Upper lobe of left lung (tissue), 6 donors: ENCODE measurements at places on chromosomes 7 and 10. TPM values are rescaled to one million over a fixed set of nuclear protein-coding genes. Genes with fewer than 3 reads are reported as not detected.

DNA sequence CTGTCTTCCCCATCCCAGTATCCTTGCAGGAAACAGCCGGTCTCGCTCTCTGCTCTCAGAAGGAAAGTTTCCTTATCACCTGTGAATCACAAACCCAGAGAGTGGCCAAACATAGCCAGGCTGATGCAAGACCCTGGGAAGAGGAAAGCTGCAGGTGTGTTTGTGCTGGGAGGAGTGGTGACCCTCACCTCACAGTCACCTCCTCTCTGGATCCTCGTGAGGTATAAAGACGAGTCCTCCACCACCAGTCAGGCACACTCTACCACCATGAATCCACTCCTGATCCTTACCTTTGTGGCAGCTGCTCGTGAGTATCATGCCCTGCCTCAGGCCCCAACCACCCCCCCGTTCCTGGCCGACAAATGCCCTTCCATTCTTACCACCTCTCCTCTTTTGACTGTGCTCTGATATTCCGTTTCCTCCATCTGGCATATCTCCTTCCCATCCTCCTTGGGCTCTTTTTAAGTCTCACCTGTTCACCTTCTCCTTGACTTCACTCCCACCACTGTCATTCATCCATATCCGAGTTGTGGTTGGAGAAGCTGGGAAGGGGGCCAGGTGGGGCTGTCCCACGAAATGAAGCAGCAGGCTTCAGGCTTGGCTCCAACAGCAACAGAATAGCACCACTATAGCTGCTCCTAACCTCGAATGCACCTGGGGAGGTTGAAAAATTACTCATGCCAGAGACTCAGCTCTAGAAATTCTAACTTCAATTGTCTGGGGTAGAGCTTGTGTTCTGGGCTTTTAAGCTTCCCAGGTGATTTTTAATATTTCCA is at the start of gene PRSS1:
TSS of gene PRSS1 (plus strand) at position 255 of the 776 bp plus-strand sequence. CDS start at position 268, 13 bp downstream.
- DNase-seq = no peak

DNA sequence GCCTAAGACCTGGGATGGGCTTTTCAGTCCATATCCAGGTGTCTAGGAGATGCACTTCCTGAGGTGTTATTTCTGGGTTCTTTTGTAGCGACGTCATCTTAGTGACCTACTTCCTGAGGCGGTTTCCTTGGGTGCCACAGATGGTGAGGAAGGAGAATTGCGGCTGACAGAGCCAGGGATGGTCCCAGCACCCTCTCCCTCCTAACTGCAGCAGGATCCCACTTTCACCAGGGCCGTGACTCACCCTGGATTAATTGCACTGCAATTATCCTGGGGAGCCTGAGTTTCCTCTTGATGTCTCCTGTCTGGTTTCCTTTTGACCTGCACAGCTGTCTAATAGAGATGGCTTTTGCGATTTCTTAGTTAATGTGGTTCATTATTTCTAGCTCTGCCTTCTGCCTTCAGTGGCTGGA is 271.7 kb downstream of the TCF7L2 start:
- DNase-seq = no peak

Gene PTF1A
- total RNA-seq = not detected

DNA sequence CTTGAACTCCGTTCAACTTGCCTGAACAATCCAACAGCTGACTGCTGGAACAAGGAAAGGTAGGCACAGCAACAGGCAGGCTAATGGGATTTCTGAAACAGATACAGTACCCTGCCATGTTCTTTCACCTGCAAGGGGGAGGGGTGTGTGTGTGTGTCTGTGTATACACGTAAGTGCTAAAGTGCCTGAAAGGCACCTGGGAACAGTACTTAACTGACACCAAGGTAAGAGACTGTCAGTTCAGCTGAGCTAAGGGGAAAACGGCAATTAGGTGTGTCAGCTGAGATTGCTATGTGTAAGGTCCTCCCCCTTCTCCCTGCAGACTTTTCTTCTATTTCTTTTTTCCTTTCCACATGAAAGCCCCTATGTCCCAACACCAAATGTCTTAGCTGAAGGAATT is 27.0 kb downstream of the NAMPT start:
- no peak for DNase-seq

DNA sequence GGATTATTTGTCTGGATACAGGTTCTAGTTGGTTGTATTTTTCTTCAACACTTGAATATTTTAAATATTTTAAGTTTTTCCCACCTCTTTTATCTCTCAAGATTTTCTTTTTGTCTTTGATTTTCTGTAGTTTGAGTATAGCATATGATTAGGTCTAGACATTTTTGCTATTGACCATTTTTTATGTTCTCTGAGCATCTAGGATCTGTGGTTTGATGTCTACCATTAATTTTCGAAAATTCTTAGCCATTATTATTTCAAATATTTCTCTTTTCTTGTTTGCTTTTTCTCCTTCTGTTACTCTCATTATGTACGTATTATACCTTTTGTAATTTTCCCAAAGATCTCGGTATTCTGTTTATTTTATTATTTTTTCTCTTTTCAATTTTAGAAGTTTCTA is 219.1 kb downstream of the ITGB1 start:
- no peak for DNase-seq

Gene PLCE1
- total RNA-seq = 8.4 TPM

- peak; percentile 86 for DNase-seq
Measured at GRCh38 chr7:27095050-27095896, 527 bp downstream of the HOXA1 start.

GRCh38 chr10:110650265-110650668 is 6.1 kb downstream of the RBM20 start:
- DNase-seq = no peak

DNA sequence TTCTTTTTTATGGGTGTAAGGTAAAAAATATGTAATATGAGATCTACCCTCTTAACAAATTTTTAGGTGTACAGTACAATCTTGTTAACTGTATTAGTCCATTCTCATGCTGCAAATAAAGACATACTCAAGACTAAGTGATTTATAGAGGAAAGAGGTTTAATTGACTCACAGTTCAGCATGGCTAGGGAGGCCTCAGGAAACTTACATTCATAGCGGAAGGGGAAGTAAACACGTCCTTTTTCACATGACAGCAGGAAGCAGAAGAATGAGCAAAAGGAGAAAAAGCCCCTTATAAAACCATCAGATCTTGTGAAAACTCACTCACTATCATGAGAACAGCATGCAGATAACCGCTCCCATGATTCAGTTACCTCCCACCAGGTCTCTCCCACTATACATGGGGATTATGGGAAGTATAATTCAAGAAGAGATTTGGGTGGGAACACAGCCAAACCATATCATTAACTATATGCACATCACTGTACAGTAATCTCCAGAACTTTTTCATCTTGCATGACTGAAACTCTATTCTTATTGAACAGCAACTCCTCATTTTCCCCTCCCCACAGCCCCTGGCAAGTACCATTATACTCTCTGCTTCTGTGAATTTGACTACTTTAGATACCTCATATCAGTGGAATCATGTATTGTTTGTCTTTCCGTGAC is 127.4 kb downstream of the WNT2 start:
- no peak for DNase-seq

Gene CHAT
- not detected for total RNA-seq

DNA sequence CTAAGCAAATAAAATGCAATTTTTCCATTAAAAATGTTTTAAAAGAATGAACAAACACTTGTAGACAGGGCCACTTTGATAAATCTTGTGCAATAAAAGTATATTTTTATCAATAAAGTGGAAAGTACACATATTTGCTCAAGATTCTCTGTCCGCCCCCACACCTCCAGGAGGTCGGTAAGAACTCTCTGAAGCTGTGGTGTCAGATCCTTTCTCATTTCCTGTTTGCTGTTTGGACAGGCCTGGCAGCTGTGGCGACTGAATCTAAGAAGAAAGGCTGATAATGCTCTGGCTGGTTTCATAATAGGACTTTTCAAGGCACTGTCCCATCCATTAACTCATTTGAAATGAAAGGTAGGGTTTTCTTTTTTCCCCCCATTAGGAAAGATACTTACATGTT is 15.3 kb upstream of the ASB4 start:
- peak; percentile 31 for DNase-seq

- DNase-seq = no peak
Measured at GRCh38 chr10:93894516-93895378, 969 bp downstream of the SLC35G1 start.

Gene AQP1
- 870 TPM for total RNA-seq

Gene CDH23
- 4.7 TPM for total RNA-seq

DNA sequence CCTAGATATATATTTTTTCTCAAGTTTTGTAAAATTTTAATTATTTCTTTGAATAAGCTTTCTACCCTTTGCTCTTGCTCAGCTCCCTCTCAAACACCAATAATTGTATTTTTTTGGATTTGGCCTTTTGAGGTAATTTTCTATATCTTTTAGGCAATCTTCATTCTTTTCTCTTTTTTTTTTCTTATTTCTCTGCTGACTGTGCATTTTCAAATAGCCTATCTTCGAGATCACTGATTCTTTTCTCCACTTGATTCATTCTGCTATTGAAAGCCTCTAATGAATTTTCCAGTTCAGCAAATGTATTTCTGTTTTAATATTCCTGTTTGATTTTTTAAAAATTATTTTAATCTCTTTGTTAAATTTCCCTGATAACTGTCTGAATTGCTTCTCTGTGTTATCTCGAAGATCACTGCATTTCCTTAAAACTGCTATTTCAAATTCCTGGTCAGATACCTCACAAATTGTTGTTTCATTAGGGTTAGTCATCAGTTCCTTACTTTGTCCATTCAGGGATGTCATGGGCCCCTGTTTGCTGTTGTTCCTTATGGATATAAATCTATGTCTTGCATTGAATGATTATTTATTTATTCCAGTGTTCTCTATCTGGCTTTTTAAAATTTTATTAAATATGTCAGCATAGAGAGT is 100.1 kb upstream of the UNC5B start:
- DNase-seq = no peak

- no peak for DNase-seq
Measured at GRCh38 chr7:154336295-154336694, 284.1 kb downstream of the DPP6 start.

Gene PNLIPRP3
- not detected for total RNA-seq

Gene CASP7
- total RNA-seq = 30.9 TPM

GRCh38 chr7:134885967-134886352 is 100.3 kb upstream of the AGBL3 start:
- no peak for DNase-seq

- no peak for DNase-seq
Measured at GRCh38 chr7:80135309-80136104, 876 bp downstream of the GNAI1 start.

- no peak for DNase-seq
Measured at GRCh38 chr10:84308481-84309304, 19.7 kb upstream of the CCSER2 start.

DNA sequence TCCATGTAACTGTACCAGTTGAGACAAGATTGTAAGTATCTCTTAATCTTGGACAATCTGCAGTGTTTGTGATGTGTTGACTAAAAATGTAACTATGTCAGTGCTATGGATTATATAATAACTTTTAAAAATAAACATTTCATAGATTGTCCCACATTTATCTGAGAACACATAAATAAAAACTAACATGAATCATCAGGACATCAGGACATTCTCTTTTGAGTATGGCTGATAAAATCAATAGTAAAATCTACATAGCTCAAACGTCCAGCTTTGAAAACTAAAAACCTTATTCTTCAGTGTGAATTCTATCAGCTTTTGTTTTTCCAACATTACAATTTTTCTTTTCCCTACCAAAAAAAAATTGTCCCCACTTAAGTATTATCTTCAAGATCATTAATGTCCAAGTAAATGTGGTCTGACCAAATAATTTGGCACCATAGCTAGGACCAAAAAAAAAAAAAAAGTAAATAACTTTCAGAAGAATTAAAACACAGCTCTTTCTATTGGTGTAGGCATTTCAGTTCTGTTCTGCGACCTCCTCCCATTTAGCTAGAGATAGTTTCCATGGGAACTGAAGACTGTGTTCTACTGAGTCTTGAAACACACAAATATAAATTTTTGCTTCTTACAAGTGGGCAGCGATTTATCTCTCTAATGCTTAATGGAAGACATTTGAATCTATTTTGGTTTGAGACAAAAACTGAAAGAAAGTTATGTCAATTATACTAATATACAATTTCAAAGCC is 123.0 kb upstream of the SGCE start:
- DNase-seq = no peak

- peak; percentile 84 for DNase-seq
Measured at GRCh38 chr10:3107426-3107961, 40.1 kb downstream of the PFKP start.

Gene FAM180A
- total RNA-seq = not detected

Gene TMEM178B
- 0.11 TPM for total RNA-seq

Gene APBB1IP
- 27.6 TPM for total RNA-seq
